ENCODE measurements at places on chromosomes 16 and 17. TPM values are rescaled to one million over a fixed set of nuclear protein-coding genes. Genes with fewer than 3 reads are reported as not detected.

Gene KRT35
- total RNA-seq, result not detected

Gene CCL15
- total RNA-seq, result not detected

Gene RHBDL3
- total RNA-seq, result not detected

Gene MYLK3
- not detected for total RNA-seq

Gene LASP1
- total RNA-seq, result 65.6 TPM

Gene NETO2
- 1.7 TPM for total RNA-seq

Gene SCNN1G
- not detected for total RNA-seq

Gene CCL8
- not detected for total RNA-seq

Gene SHISA6
- not detected for total RNA-seq

Gene RPL26
- total RNA-seq, result 2,801 TPM

Gene CA4
- total RNA-seq, result not detected
